Activated CD8-positive, alpha-beta T cell treated with anti-CD3 and anti-CD28 coated beads for 36 hours (primary cell): ENCODE measurements at places on chromosomes 1 and 21. TPM values are rescaled to one million over a fixed set of nuclear protein-coding genes. Genes with fewer than 3 reads are reported as not detected.

- no peak overlapping the region for H3K4me3 ChIP-seq
- H3K27me3 ChIP-seq = no peaks in the 10 kb centered on the region
- H3K27ac ChIP-seq = no peak overlapping the region
These were observed 638.2 kb downstream of the MRPL39 start for GRCh38 chr21:24969068-24969467.

DNA sequence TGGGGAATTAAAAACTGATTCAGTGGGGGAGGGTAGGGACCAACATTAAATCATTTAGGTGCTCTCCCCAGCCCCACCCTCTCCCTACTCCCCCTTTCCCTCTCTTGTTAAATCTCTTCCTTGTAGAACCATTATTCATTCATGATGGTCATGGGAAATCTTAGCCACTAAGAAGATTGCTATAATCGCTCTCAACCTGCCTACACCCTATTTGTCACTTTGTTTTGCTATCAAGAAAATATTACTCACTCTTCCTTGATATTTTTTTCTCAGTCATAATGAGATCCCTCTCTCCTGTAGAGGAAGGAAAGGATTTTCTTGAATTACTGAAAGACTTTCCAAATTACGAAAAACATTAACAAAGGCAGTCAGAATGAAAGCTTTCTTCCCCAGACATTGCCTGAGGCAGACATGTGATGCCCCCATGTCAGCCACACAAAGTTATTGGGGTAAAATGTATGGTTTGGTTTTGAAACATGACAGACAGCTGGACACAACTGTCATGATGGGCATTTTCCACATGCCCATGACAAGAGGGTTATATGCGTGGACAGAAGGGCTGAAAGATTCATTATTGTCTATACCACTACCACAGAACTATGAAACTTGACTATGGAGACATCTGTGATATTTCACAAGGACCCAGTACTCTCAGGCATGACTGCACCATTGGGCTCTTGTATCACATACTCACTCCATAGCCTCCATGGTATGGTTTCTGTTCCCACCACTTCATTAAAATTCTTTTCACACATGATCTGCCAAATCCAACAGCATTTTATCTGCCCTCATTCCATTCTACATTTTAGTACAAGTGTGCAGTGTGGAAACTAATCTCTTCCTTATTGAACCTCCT, 420.1 kb downstream of the DISC1 start:
- H3K4me3 ChIP-seq = no peak overlapping the region
- no peaks in the 10 kb centered on the region for H3K4me1 ChIP-seq
- no peaks in the 10 kb centered on the region for H3K36me3 ChIP-seq
- DNase-seq = no peak
- H3K27me3 ChIP-seq = no peaks in the 10 kb centered on the region

DNA sequence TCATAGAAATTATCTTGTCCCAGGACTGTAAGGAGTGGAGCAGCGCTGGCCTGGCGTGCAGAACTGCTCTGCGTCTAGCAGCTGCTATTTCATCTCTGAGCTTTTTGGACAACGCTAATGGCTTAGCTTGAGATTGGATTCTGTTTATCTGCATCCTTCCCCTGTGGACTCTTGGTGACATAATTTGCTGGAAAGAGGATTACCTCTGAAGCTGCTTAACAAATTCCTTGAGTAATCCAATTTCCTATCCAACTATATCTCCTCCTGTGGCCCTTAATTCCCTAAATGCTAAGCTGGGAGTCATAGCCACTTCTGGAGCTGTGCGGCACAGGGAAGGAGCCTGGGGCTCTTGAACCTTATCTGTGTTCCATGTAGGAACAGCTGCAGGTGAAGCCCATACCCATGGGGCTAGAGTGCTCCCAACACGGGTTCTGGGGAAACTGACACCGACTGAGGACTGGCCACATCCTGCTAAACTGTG, 43.2 kb downstream of the IL6R start:
- no peak overlapping the region for H3K27ac ChIP-seq
- H3K27me3 ChIP-seq = peaks cover 3% of the 10 kb centered on the region
- no peak for DNase-seq
- peaks cover 23% of the 10 kb centered on the region for H3K4me1 ChIP-seq
- H3K4me3 ChIP-seq = no peak overlapping the region
- H3K36me3 ChIP-seq = peaks cover 23% of the 10 kb centered on the region

DNA sequence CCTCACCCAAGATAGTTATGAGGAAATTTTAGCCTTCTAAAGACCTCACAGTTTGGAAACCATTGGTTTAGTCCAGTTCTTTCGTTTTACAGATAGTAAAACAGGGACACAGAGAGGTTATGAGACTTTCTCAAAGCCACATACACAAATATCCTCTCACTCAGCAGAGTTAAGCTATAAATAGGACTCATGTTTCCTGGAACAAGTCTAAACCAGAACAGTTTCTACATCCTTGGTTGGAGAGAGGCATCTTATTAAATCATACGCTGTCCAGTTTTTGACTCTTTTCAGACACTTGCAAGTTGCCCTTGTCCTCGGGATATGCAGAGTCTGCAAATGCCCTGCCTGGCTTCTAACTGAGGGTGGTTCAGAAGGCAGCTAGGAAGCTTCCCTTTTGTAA, 462.1 kb upstream of the DEPDC1 start:
- H3K4me1 ChIP-seq = no peaks in the 10 kb centered on the region
- H3K36me3 ChIP-seq = no peaks in the 10 kb centered on the region
- no peak for DNase-seq
- no peaks in the 10 kb centered on the region for H3K27me3 ChIP-seq
- H3K4me3 ChIP-seq = no peak overlapping the region

GRCh38 chr1:30696831-30697230, 26.6 kb downstream of the MATN1 start:
- peaks cover 2% of the 10 kb centered on the region for H3K27me3 ChIP-seq
- DNase-seq = no peak
- no peaks in the 10 kb centered on the region for H3K4me1 ChIP-seq
- no peak overlapping the region for H3K4me3 ChIP-seq
- no peak overlapping the region for H3K27ac ChIP-seq

DNA sequence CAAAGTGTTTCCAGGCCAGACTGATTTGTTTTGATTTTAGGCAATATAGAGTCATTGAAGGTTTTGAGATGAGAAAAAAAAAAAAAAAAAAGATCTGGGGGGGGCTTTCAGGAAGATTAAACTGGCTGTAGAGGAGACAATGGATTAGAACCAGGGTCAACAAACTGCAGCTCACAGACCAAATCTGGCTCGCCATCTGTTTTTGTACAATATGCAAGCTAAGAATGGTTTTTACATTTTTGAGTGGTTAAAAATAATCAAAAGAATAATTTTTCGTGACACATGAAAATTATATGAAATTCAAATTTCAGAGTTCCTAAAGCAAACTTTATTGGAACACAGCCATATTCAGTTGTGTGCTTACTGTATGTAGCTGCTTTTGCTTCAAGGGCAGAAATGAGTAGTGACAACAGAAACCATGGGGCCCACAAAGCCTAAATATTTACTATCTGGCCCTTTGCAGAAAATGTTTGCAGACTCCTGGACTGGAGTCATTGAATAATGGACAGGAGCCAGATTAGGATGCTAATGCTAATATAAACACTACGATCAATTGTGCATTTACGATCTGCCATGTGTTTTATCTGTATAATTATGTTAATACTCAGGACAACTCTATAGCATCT, 375.7 kb upstream of the DAB1 start:
- no peak overlapping the region for H3K27ac ChIP-seq
- no peak for DNase-seq
- no peaks in the 10 kb centered on the region for H3K36me3 ChIP-seq
- no peaks in the 10 kb centered on the region for H3K4me1 ChIP-seq
- H3K4me3 ChIP-seq = no peak overlapping the region
- peaks cover 4% of the 10 kb centered on the region for H3K27me3 ChIP-seq

GRCh38 chr1:34871443-34872132, 12.0 kb upstream of the SMIM12 start:
- H3K27ac ChIP-seq = no peak overlapping the region
- H3K4me1 ChIP-seq = peaks cover 11% of the 10 kb centered on the region
- no peak overlapping the region for H3K4me3 ChIP-seq
- DNase-seq = no peak
- no peaks in the 10 kb centered on the region for H3K36me3 ChIP-seq
- peaks cover 11% of the 10 kb centered on the region for H3K27me3 ChIP-seq

The ACTL8 gene
- not detected for total RNA-seq

The EPS8L3 gene
- not detected for total RNA-seq
